Kidney glomerular epithelial cell (primary cell): ENCODE measurements at places on chromosomes 13 and 19.

DNA sequence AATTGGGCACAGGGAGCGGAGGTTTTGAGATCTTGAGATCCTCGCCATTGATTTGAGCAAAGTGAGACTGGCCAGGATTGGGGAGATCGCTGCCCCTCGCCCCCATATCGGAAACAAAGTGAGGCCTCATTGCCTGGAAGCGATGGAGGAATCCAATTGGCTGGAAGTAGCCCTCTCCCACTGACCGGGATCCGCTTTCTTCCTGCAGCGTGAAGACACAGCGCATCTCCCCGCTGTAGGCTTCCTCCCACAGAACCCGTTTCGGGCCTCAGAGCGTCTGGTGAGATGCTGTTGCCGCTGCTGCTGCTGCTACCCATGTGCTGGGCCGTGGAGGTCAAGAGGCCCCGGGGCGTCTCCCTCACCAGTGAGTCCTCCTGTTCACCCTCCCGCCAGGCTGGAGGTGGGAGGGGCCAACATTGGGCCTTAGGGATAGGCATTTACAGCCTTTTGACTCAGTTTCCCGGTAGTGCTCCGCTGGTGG, 438 bp downstream of the PRKCSH start:
- no peak for DNase-seq

DNA sequence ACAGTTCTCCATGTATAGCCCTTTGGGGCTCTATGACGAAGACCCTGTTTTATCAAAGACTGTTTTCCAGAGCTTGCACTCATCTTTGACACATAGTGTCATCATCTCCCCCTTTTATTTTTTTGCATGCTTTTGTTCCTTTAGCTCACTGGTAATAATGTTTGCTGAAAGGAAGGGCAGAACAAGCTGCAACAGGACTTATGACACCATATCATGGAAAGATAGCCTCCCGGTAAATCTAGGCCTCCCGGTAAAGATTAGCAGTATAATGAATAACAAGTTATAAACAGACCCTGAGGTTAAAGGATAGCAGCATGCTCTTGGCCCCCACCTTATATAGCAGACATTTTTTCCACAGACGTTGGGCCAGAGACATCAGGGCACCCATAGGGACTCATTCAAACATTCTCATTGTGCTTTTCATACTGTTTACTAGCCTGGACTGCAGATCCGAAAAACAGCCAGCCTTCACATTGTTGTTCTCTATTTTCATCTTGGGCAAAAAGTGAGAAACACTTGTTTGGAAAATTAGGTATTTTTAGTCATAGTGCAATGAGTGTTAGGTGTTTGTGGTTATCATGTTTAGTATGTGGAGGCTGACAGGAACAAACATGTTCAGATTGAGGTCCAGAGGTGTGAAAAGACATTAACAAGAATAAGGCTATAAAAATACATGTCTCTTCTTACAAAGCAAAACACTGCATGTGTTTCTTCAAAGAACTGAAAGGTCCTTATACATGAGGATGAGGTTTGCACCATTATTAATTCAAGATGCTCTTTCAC, 136.9 kb upstream of the SPRY2 start:
- DNase-seq: no peak

DNA sequence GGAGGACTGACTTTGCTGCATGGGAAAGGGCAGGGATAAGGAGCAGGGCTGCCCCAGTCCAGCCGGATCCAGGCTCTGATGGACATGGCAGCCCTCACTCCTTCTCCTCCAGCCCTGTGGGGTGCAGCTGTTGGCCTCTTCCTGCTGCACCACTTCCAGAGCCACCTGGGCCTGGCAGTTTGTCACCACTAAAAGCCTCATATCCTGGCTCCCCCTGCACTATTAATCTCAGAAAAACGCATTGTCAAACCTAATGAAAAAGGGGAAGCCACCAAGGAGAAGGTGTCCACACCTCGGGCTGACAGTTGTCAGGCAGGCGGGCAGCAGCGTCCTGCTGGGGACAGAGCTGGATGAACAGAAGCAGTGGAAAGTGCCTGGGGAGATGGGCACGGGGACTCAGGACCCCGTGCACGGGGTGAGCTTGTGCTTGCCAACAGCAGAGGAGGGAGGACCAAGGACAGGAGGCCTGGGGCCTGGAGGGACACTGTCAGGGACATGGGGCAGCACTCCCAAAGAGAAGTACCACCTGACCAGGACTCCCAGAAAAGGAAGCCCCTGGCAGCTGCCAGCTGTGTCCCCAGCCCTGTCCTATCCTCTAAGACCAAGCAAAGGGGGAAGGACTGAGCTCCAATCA, 151.1 kb upstream of the TSHZ3 start:
- DNase-seq: no peak

DNA sequence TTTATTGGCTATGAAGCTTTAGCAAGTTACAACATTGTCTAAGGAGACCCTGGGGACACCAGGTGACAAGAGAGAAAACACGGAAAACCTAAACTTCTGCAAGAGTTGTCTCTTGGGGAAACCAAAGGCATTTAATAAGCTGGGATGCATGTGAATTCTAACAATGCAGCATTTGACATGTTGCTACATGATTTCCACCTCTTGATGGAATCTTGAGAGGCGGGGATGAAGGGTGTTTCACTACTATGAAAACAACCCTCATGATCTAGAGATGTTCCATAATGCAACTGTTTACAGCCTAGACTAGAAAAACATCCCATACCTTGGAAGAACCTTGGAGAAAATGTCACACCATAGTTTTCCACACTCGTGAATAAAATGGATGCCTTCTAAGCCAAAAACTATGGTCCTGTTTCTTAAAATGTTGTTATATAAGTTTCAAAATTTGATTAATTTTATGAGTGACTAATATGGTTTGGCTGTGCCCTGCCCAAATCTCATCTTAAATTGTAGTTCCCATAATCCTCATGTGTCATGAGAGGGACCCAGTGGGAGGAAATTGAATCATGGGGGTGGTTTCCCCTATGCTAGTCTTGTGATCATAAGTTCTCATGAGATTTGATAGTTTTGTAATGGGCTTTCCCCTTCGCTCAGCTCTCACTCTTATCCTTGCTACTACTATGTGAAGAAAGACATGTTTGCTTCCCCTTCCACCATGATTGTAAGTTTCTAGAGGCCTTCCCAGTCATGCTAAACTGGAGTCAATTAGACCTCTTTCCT, 164.6 kb downstream of the TNFSF13B start:
- no peak for DNase-seq

DNA sequence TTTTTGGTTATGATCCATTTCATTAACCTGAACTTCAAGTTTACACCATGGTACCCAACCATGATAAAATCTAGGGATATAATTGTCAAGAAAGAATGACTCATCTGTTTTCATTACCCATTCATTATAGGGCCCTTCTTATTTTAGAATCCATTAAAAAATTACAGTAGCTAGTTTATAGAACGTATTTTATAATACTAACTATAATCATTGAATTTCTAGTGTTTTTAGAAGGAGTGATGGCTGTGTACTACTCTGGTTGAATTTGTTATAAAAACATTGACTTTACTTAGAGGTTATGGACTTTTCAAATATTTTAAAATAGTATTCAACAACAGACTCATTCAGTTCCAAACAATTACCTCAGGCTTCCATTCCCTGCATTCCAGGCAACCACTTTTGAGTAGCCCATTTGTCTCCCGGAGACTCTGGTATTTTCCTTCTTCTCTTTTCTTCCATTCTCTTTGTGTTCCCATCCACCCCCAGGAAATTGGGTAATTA, 71.9 kb upstream of the KLF12 start:
- DNase-seq: peak; percentile 89

GRCh38 chr19:19655641-19656343, 7.7 kb downstream of the ATP13A1 start:
- DNase-seq: no peak

- DNase-seq: no peak
Measured at GRCh38 chr19:35162471-35163326, 8.2 kb downstream of the FXYD5 start.

GRCh38 chr19:11014403-11014911, 53.6 kb downstream of the SMARCA4 start:
- no peak for DNase-seq

DNA sequence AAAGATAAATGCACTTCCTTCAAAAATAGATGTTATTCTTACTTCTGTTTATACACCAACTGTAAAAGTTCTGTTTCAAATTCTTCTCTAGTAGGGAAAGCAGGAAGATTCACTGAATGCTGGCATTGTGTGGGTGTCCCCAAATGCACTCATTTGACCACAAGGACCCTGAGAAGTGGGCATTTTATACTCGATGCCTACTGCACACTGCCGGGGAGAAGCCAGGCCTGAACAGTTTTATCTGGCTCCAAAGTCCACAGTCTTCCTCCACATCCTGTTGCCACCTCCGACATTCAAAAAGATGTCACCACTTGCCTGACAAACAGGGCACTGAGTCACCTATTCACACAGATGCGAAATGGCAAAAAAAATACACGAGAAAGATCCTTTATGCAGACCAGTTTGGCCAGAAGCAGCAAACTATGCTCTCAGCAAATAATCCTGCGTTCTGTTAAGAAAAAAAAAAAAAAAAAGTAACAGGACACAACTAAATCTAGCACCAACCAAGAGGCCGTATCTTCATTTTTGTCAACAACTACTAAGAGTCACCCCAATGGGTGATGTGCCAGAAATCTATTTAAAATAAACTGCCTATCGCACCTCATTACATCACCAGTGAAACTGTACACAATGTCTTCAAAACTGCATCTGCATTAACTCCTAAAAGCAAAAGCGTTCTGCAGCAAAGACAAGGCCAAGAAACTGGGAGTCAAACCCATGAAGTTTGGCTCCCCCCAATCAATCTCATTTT, 6.2 kb downstream of the ZC3H4 start:
- DNase-seq: no peak

DNA sequence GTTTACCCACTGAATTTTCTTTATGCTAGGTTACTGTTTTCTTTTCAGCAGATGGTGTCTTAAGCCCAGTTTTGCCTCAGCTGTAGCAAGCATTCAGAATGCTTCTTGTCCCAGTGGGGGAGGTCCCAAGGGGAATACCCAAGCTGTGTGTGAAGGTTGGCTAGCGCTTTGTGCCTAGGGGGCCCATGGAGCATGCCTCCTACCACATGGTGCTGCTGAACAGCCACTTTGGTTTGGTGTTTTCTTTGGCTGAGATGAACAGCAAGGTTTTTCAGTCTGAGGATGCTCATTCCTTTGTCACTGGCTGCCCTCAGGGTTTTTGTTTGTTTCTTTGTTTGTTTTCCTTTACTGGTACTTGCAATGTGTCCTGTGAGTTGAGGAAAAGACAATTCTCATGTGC, 99.0 kb downstream of the PCDH20 start:
- DNase-seq: no peak

DNA sequence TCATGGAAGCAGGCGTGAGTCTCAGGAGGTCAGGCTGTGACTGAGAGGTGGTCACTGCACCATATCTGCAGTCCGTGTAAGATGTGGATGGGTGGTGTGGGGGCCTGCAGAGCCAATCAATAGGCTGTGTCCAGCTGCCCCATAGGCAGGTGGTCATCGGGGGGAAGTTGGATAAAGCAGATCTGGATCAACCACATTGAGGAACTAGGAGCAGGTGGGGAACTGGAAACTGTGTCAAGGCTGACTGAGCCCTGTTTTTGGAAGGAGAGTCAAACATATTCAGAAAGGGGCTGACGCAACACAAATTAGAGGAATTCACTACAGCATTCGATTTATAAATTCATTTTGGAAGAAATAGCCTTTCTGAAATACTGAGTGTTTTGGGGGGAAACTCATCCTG, 15.0 kb downstream of the CLEC4M start:
- no peak for DNase-seq

DNA sequence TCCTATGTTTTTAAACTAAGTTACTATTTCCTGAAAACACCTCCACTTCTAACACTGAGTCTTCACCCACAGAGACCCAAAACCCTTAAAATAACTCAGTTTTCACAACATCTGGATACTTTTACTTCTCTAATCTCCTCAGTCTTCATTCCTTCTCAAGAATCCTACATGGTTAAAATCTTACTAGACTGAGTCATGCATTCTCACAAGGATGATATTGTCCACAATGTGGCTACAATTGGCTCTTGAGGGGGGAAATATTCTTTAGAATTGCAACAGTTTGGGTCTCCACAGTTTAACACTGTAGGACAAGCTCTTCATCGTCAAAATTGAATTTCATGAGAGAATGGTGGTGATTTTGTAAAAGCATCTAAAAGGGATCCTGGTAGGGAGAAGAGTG, 397.1 kb downstream of the SLITRK5 start:
- no peak for DNase-seq

DNA sequence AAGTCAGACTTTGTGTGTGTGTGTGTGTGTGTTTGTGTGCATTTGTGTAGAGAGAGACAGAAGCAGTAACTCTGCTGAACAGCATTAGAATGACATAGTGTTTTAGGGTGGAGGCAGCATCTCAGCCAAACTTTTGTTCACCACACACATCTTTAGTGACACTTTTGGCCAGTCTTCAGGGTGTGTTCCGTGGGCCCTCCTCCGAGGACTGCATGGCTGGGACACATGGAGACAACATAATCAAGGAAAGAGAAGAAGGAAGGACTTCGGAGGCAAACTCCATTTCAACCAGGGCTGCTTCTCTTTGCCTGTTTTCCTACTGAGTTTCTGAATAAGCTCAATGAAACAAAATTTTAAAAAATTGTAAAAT, 205.1 kb downstream of the LHFPL6 start:
- no peak for DNase-seq

DNA sequence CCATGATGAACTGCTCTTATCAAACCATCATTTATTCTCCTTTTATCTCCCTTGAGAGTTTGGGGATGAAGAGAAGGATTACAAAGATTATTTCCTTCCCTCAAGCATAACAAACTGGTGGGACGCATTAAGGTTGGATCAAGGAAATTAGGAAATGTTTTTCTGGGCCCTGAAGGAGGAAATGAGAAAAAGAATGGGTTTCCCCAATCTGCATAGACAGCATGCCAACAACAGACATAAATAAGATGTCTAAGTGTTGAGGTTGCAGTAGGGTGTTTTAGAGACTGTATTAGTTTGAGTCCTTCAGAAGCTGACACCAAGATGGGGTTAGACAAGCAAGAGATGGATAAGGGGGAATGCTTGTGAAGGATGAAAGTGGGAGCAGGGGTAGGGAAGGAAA, 7.3 kb downstream of the EPSTI1 start:
- DNase-seq: no peak

DNA sequence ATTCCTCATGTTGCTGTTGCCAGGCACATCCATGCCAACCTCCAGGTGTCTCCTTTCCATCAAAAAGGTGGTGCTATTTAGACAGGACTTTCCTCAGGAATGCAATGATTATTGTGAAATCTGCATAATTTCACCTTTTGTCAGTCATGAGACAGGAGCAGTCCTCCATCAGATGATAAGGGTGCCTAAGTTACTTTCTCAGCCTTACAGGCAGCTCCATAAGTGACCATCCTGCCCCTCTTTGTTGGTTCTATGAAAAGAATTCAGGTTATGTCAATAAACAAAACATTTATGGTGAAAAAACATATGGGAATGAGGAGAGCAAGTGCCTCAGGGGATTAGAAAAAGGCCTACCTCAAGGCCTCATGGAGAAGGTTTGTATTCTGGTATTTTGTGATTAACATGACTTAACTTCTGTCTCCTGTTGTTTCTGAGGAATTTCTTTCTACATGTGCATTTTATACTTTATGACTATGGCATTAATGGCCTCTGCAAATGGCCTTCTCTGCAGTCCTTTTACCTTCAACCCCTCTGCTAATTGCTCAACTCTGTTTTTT, 110.3 kb upstream of the DIAPH3 start:
- DNase-seq: no peak
